Fibroblast of lung (primary cell): ENCODE measurements at places on chromosomes 7 and 10. TPM values are rescaled to one million over a fixed set of nuclear protein-coding genes. Genes with fewer than 3 reads are reported as not detected.

Gene C7orf33
- not detected in 2 replicates for total RNA-seq

Gene HABP2
- total RNA-seq: not detected in 2 replicates

Gene AKR1B15
- not detected in 2 replicates for total RNA-seq

Gene TSPAN12
- total RNA-seq: 1.5 and 1.7 TPM in 2 replicates

Gene NEBL
- total RNA-seq: 0.33 and 1.3 TPM in 2 replicates

Gene ITIH5
- 12.4 and 49.3 TPM in 2 replicates for total RNA-seq

Gene ENO4
- under 0.01 and 0.66 TPM in 2 replicates for total RNA-seq

Gene RELN
- total RNA-seq: 0.33 and 1.8 TPM in 2 replicates
